ENCODE measurements at places on chromosomes 4 and X.
A peak's percentile ranks its signal among the peaks of the same experiment; 100 is the strongest.

- no peaks in the 10 kb centered on the region for H3K27me3 ChIP-seq
- DNase-seq = no peak
- H3K4me1 ChIP-seq = peaks cover 9% of the 10 kb centered on the region
Observed at GRCh38 chr4:169985881-169986280, 40.3 kb downstream of the MFAP3L start.

DNA sequence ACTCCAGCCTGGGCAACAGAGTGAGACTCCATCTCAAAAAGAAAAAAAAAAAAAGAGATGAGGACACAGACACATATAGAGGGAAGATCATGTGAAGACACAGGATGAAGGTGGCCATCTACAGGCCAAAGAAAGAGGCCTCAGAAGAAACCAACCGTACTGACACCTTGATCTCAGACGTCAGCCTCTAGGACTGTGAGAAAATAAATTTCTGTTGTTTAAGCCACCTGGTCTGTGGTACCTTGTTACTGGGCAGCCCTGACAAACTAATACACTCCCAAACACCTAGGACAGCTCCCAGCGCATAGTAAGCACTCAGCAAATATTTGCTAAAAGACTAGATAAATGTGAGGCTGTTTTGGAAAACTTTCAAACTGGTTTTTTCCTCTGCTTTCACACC, 59.2 kb upstream of the SMIM10 start:
- no peaks in the 10 kb centered on the region for H3K36me3 ChIP-seq
- H3K27me3 ChIP-seq = no peaks in the 10 kb centered on the region
- no peak overlapping the region for H3K4me3 ChIP-seq
- DNase-seq = no peak
- H3K27ac ChIP-seq = no peak overlapping the region

- DNase-seq = no peak
- H3K4me3 ChIP-seq = no peak overlapping the region
- no peaks in the 10 kb centered on the region for H3K27me3 ChIP-seq
- no peak overlapping the region for H3K27ac ChIP-seq
- H3K36me3 ChIP-seq = no peaks in the 10 kb centered on the region
Observed at GRCh38 chr4:106329041-106329618, 12.8 kb downstream of the AIMP1 start.

DNA sequence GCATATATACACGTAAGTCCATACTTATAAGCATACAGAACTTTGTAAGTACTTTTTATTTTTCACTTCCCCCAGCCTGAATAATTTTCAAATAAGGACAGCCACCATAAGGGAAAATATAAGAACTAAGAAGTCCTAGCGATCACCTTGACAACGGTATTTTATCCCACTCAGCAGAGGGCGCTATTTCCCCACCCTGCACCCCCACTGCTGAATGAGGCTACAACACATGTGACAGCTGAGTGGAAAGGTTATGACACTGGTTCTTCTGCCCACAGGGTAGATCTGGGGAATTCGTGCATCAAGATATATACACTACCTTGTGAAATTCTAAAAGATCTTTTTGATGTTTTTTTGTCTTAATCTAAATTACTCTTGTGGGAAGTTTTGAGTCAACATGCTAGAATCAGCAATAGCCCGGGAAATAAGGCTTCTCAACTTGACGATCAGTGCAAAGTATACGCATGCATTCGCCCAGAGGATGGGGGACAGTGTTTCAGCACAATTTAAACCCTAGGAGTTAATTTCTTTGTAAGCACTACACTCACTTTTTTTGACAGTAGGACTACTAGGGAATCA, 151.5 kb downstream of the CORIN start:
- no peaks in the 10 kb centered on the region for H3K36me3 ChIP-seq
- H3K4me3 ChIP-seq = no peak overlapping the region
- no peak overlapping the region for H3K27ac ChIP-seq
- DNase-seq = no peak
- no peaks in the 10 kb centered on the region for H3K27me3 ChIP-seq
- H3K4me1 ChIP-seq = no peaks in the 10 kb centered on the region

DNA sequence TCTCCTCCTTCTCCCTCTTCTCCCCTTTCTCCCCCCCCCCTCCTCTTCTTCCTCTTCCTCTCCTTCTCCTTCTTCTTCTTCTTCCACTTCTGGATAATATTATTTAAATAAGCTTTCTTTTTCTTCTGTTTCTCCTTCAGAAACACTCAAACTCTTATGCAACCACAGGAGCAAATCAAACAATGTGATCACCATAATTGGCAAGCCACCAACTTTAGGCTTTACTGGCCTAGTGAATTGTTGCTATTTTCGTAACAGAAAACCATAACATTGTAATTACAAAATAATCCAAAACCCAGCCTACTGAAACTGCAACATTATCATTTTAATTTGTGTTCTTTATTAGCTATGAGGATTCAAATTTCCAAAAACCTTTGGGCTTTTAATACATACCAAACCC, 14.3 kb downstream of the DCAF8L1 start:
- H3K4me1 ChIP-seq = no peaks in the 10 kb centered on the region
- no peaks in the 10 kb centered on the region for H3K27me3 ChIP-seq
- DNase-seq = no peak
- no peak overlapping the region for H3K27ac ChIP-seq
- no peak overlapping the region for H3K4me3 ChIP-seq

GRCh38 chr4:75702919-75703411, 21.4 kb upstream of the USO1 start:
- H3K4me3 ChIP-seq = no peak overlapping the region
- no peaks in the 10 kb centered on the region for H3K36me3 ChIP-seq
- H3K27ac ChIP-seq = no peak overlapping the region

- no peaks in the 10 kb centered on the region for H3K36me3 ChIP-seq
- H3K4me1 ChIP-seq = no peaks in the 10 kb centered on the region
- no peak for DNase-seq
- H3K4me3 ChIP-seq = no peak overlapping the region
Observed at GRCh38 chr4:71062436-71062835, 69.0 kb downstream of the DCK start.

DNA sequence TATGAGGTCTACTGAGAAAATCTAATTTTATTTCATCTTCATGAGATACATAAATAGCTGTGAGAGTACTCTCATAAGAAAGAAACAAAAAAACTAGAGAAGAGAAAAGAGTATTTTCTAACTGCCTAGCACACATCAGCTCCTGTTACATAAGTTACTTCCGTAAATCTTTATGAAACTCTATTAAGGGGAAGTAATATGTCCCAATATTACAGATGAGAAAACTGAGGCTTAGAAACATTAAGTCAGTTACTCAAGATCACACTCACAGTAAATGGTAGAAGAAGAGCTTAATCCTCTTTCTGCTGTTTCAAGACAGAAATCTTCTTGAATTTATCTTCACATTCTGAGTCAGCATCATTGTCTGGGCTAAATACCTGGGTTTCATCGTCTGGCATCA, 164.1 kb downstream of the DTHD1 start:
- no peak for DNase-seq
- H3K4me3 ChIP-seq = no peak overlapping the region
- no peaks in the 10 kb centered on the region for H3K36me3 ChIP-seq
- no peaks in the 10 kb centered on the region for H3K27me3 ChIP-seq

GRCh38 chrX:15686818-15687685, 22.4 kb upstream of the CLTRN start:
- no peaks in the 10 kb centered on the region for H3K4me1 ChIP-seq
- no peak for DNase-seq
- H3K27ac ChIP-seq = no peak overlapping the region
- no peak overlapping the region for H3K4me3 ChIP-seq

DNA sequence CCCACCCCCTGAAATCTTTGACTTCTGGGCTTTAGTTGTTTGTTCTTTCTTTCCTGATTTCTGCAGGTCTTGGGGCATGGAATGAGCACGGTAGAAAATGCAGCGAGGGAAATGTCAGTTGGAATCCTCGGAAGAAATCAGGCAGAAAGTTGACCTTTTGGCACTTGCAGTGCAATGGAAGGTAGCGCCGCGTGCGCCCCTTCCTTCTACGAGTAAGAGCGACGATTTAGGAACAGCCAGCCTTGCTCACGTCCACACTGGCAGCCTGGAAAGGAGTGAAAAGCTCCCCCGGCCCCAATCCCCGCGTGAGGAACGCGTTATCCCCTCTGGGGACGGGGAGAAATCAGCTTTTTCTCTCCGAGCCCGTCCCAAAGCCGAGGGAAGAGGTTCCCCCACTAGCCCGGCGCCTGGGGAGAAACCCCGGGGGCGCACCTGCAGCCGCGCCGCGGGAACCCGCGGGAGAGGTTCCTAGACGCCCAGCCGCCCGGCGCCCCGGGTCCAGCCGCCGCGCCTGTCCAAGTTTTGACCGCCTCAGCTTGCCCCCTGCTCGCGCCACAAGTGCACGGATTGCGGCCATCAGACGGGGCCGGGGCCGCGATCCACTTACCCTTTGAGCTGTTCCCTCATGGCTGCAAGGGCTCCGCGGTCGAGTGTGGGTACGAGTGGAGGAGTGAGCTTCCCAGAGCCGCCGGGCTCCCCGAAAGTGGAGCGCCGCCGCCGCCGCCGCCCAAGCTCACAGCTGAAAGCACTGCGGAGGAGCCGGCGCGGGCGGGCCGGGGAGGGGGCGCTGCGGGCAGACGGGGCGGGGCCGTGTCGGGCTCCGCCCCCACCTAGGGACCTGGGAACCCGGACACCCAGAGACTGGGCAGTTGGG, 194.6 kb upstream of the FTHL17 start:
- peak overlapping the region; percentile 37 for H3K4me3 ChIP-seq
- no peaks in the 10 kb centered on the region for H3K27me3 ChIP-seq
- H3K4me1 ChIP-seq = no peaks in the 10 kb centered on the region
- no peaks in the 10 kb centered on the region for H3K36me3 ChIP-seq
- peak; percentile 84 for DNase-seq

GRCh38 chr4:89243733-89244252, 63.8 kb downstream of the GPRIN3 start:
- H3K27ac ChIP-seq = no peak overlapping the region
- H3K27me3 ChIP-seq = no peaks in the 10 kb centered on the region
- DNase-seq = no peak
- H3K4me1 ChIP-seq = no peaks in the 10 kb centered on the region
- no peak overlapping the region for H3K4me3 ChIP-seq

DNA sequence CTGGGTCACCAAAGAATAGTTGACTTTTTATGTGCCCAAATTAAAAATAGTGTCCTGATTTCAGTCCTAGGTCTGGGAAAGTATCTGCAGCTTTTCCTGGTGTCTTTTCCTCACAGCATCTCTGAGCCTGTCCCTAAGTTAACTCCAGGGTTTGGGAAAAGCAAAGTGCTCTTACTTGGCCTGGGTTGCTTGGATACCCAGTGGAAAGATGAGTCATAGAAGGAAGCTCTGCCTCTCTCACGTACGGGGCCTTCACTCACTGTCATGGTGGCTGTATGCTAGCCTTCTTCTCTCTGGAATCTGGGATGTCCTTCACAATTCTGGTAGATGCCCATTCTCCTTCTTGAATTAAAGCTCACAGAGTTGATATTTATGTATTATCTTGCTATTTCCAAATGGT, 607.3 kb downstream of the ANKRD50 start:
- H3K4me3 ChIP-seq = no peak overlapping the region
- H3K27me3 ChIP-seq = no peaks in the 10 kb centered on the region
- no peak for DNase-seq
- no peak overlapping the region for H3K27ac ChIP-seq
- no peaks in the 10 kb centered on the region for H3K4me1 ChIP-seq

DNA sequence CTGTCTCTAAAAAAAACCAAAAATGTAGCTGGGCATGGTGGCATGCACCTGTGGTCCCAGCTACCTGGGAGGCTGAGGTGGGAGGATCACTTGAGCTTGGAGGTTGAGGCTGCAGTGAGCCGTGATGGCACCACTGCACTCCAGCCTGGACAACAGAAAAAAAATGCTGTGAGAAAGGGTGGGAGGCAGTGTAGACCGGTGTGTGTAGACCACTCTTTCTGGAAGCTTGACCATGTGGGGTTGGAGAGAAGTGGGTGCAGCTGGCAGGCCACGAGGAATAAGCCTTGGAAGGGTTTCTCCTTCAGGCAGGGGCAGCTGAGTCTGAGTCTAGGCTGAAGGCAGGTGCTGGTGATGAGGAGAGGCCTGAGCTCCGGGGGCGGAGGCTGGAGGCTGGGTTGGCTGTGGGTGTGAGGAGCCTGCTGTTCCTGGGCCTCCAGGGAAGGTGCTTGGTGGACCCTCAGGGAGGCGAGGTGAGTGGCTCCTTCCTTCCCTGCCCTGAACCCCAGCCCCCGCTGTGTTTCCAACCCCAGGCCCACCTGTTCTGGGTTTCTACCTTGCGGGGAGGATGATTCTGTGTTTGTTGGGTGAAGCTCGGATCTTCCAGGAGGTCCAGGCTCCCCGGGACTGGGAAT, 9.3 kb upstream of the TBC1D14 start:
- H3K27me3 ChIP-seq = no peaks in the 10 kb centered on the region
- H3K27ac ChIP-seq = no peak overlapping the region
- DNase-seq = no peak
- no peak overlapping the region for H3K4me3 ChIP-seq
- H3K4me1 ChIP-seq = no peaks in the 10 kb centered on the region

- H3K4me1 ChIP-seq = no peaks in the 10 kb centered on the region
- H3K4me3 ChIP-seq = no peak overlapping the region
- no peak overlapping the region for H3K27ac ChIP-seq
- no peaks in the 10 kb centered on the region for H3K27me3 ChIP-seq
Observed at GRCh38 chr4:117793845-117794480, 240.3 kb upstream of the NDST3 start.

DNA sequence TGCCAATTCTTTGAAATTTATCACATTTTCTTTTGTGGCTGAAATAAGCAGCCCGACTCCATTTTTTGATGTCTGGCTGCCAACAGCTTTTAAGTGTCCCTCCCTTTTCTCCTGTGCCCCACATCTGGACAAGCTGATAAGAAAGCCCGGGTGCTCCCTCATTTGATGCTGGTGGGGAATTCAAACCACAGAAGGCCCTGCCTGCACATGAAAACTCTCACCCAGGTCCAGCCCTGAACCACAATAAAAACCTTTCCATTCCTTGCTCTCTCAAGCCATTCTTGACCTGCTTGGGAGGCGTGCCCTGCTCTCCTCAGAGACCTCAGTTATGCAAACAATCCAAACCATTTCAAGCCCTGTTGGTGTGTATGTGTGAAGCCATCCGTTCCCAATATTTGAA, 93.9 kb downstream of the FAM53A start:
- H3K4me3 ChIP-seq = no peak overlapping the region
- no peak overlapping the region for H3K27ac ChIP-seq
- no peaks in the 10 kb centered on the region for H3K36me3 ChIP-seq
- no peaks in the 10 kb centered on the region for H3K4me1 ChIP-seq

DNA sequence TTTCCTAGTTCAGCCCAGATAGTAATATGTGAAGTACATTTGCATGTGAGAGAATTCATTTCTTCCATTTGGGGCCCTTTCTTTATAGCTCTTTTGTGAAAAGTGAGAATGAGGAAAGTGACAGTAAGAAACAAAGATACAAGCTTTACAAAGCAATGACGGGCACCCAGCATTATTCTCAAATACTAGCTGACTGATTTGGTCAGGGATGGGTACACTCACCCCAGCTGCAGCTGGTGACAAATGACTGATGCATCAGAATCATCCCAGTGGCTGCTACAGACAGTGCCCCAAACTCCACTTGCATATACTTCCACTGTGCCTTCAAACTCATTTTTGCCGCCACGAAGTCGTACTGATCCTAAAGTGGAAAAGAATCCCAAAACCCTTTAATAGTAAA, 14.8 kb downstream of the PRSS12 start:
- no peak overlapping the region for H3K27ac ChIP-seq
- no peak for DNase-seq
- H3K4me3 ChIP-seq = no peak overlapping the region
- no peaks in the 10 kb centered on the region for H3K4me1 ChIP-seq
- H3K27me3 ChIP-seq = no peaks in the 10 kb centered on the region

Measured in aorta (tissue), 5 donors.